Eye (tissue), 1 donor: ENCODE measurements at places on chromosomes 1 and 21.

DNA sequence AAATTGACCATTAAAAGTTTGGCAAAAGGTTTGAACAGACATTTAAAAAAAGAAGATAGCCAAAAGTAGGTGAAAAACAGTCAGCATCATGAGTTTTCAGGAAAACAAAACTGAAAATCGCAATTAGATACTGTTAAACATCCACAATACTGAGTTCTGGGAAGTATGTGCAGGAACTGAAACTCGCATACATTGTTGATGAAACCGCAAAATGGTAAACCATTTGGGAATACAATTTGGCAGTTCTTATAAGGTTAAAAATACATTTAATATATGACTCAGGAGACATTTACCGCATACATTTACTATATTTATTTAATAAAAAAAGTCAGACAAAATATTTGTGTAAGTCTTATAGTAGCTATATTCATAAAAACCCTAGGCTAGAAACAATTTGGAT lies 393.2 kb downstream of the COL11A1 start:
- DNase-seq = no peak

GRCh38 chr1:67135354-67135753 lies 584 bp upstream of the C1orf141 start:
- no peak for DNase-seq

DNA sequence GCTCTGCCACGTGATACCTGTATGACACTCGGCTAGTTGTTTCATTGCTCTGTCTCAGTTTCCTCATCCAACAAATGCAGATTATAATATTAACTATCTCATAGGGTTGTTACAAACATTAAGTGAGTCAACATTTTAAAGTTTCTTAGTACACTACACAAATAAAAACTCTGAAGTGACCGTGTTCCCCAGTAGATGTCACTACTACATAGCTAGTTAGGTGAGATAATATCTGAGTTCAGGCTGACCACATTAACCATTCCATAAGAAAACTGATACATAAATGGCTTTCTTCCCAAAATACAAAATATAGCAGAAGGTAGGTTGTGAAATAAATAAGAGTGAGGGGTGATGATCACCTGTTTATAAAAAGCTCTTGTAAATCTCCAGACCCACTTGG lies 214.1 kb downstream of the NUF2 start:
- DNase-seq = peak; percentile 53

GRCh38 chr1:2148691-2149090 lies 45.9 kb downstream of the FAAP20 start:
- no peak for DNase-seq

- no peak for DNase-seq
Observed at GRCh38 chr21:15850645-15851044, 120.9 kb downstream of the USP25 start.
